ENCODE measurements at places on chromosomes 3 and 15.

GRCh38 chr15:100794008-100794407 lies 85.6 kb upstream of the ALDH1A3 start:
- DNase-seq: no peak

GRCh38 chr3:97880267-97880666 lies 58.5 kb downstream of the CRYBG3 start:
- no peak for DNase-seq

DNA sequence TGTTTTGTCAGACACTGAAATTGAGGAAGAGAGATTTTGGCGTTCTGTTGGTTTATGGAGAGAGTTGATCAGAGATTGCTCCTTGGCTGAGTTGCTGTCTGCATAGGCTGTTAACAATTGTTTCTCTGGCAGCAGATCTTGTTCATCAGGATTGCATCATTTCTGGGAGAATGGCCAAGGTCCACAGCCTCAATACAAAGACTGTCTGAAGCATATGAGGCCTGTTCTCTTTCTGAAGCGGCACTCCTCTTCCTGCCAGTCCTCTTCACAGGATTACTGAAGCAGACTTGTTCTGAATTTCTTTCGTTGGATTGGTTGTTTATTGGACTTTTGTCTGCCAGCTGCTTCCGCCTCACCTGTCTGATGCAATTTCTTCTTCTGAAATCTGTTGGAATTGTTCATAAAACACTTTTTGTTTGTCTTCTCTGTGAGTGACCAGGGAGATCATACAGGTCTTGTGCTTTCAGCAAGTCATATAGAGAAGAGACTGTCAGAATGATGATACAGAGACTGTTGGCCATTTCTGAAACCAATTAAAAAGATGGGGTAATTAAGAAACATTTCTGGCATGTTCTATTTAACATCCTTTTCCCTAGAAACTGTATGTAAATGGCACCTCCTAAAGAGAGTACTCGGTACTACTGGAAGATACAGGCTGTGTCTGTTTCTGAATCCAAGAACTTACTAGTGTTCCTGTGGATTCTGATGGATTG lies 25.5 kb downstream of the SETD5 start:
- no peak for DNase-seq

- DNase-seq: no peak
Measured at GRCh38 chr3:187678726-187679268, 8.6 kb upstream of the SST start.

DNA sequence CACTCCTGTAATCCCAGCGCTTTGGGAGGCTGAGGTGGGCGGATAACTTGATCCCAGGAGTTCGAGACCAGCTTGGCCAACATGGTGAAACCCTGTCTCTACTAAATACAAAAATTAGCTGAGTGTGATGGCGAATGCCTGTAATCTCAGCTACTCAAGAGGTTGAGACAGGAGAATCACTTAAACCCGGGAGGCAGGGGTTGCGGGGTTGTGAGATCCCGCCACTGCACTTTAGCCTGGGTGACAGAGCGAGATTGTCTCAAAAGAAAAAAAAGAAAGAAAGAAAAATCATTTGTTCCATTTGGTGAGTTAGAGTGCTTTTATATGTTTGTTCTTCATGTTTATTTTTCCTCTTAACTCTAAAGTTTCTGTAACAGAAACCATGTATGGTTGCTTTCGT lies 7.3 kb downstream of the NCK1 start:
- no peak for DNase-seq

DNA sequence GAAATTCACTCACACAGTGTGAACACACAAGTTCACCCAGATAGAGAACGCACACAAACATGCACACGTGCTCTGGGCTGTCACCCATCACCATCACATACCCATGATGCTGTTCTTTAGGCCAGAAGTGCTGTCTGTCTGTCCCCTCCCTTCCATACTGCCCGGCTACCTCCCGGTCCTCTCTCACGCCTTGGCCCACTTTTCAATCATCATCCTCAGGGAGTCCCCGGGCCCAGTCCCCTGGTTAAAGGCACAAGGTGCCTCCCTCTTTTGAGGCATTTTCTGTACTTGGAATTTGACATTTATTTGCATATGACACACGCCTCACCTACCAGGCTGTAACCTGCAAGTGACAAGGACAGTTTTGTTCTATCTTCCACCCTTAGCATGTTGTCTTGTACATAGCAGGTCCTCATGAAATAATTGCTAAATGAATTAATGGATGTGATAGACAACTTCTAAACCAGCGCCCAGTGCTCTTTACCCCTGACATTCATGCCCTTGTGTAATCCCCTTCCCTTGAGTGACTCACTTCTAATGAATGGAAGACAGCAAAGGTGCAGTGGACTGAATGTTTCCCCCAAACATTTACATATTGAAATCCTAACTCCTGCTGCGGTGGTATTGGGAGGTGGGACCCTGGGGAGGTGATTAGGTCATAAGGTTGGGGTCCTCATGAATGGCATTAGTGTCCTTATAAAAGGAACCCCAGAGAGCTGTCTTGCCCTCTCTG lies 73.9 kb upstream of the ADPGK start:
- no peak for DNase-seq

DNA sequence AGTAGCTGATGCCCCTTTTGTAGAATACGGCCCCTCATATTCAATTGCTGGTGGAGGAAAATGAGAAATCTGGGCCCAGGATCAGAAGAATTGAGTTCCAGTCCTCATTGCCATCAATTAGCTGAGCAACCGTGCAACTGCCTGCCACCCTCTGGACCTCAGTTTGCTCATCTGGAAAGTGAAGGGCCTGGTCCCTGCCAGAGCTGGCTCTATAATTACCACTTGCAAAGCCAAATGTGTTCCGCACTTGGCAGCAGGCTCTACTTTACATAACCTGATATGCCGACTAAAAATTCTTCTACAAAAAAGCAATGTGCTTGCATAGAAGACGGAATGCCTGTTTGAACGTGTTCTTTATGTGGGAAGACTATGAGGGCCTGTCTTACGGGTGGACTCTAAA lies 8.6 kb upstream of the ITGB5 start:
- no peak for DNase-seq
